ENCODE measurements at places on chromosomes 5 and 9. TPM values are rescaled to one million over a fixed set of nuclear protein-coding genes. Genes with fewer than 3 reads are reported as not detected.

DNA sequence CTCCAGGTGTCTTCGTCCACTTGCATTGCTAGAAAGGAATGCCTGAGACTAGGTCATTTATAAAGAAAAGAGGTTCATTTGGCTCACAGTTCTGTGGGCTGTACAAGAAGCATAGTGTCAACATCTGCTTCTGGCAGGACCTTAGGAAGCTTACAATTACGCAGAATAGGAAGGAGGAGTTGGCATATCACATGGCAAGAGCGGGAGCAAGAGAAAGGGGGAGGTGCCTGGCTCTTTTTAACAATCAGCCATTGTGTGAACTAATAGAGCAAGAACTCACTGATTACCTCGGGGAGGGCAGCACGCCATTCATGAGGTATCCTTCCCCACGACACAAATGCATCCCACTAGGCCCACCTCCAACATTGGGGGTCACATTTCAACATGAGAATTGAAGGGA, 134.4 kb upstream of the EFNA5 start:
- DNase-seq = no peak

FGFR4 gene
- total RNA-seq = 264 TPM

DNA sequence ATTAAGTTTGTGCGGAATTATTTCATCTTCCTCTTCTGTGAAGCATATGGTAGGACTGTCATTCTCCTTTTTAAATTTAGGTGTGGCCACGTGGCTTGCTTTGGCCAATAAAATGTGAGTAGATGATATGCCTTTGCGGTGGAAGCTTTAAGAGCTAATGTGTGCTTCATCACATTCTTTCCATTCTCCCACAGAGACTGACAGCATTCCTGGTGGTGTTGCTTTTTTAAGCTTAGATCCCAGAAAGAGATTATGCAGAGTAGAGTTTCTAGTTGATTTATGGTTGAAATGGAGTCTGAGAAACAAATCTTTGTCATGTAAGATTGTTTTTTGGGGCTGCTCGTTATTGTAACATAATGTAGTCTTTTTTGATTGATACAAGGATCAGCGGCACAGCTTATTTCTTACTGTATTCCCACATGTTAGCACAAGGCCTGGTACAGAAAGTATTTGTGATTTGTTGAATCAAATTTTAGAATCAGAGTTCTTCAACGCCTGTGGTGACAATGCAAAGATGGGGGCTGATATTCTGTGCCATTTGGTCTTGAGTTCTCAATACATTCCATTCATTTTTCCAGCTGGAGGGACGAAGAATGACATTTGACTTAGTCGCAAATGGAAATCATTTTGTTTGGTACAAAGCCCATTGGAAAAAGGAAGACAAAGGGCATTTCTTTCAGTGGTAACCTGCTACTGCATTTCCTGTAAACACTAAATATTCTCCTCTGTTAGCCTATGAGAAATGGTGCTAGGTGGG, 209.9 kb upstream of the VLDLR start:
- no peak for DNase-seq

DNA sequence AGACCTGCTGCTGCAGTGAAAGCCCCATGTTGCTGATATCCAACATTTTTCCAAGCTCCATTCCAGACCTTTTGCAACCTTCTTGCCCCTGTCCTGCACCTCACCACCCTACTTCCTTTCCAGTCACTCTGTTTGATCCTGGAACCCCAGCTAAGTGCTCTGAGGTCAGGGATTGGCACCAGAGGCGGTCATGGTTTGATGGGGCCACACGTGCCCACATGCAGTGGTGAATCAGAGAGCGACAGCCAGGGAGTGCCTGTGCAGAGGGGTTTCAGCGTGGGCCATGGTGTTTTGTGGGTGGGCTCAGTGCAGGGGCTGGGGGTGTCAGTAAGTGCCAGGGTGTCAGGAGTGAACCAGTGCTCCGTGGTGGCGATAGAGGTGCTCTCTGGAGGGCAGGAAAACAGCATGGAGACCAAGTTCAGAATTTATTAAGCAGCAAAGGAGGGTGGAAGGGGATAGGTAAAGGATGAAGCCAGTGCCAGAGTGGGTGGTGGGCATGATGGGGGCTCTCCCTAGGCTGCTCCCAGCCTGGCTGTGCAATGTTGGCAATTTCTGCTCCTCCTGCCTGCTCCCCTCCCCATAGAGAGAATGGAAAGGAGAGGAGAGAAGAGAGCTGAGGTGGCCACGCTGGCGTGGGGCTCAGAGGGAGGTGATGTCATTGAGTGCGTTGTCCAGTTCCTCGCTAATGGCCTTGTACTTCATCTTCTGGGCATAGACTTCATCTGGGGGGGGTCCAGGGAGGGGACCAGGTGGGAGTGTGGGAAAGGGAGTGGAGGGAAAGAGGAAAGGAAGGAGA, 7.0 kb downstream of the TPM2 start:
- DNase-seq = no peak
